AG09309 (cell line): ENCODE measurements at places on chromosomes 11 and 22.

- no peak for DNase-seq
These were observed 9.8 kb upstream of the GRK3 start for GRCh38 chr22:25554689-25555088.

GRCh38 chr11:57637626-57638004 is 12.1 kb downstream of the YPEL4 start:
- DNase-seq = no peak

DNA sequence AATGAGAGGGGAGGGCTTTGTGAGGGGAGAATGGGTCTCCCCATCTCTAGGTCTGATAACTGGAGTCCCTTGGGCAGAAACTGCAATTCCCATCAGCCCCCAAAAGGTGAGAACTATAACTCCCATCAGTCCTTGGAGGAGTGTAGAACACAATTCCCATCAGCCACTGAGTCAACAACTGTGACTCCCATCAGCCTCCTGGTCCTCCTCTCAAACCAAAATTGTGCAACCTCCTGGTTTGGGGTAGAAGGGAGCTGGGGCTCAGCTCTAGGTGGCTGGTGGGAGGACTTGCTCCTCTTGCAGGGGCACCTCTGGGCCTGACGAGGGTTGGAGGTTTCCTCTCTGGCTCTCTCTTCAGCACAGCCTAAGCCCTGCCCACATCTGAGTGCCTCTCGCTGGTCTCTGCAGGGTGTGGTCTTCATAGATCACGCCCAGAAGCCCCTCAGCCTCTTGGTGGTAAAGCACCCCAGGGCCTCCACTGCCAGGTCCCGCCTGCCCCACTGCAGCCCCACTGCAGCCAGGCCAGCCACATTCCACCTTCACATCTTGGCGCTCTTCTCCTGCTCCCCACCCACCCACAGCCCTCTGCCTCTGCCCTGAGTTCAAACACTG is 18.5 kb downstream of the SLC22A12 start:
- DNase-seq = no peak

- peak; percentile 38 for DNase-seq
These were observed 32.8 kb downstream of the PITPNB start for GRCh38 chr22:27885977-27886842.

DNA sequence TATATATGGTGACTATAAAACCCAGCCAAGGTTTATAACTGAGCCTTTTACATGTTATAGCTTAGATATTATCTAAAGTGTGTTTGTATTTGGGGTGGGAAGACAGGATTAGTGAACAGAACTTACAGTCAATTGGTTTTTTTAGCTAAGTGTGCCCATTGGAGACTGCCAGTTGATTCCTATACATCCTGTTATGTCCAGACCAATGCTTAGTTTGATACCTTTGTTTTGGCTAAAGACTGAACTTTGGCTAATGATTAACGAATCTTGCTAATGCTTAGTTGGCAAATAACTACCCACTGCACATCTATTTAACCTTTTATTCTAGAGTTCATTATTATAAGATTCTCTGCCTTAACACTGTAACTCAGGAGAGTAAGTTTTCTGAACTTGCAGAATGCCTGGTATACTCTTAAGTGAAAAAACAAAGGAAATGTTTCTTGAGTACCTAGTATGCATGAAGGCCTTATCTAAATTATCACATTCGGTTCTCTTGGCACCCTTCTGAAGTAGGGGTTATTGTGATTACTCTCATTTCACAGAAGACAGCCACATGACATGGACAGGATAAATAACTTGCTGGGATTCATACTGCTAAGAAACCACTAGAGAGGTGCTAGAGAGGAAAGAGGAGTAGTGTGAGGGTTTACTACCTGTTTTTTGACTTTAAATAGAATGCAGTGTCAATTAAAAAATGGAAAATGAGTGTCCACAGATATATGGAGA is 54.0 kb downstream of the KREMEN1 start:
- DNase-seq = no peak

- no peak for DNase-seq
These were observed 87.1 kb upstream of the TMEM45B start for GRCh38 chr11:129728581-129728980.

DNA sequence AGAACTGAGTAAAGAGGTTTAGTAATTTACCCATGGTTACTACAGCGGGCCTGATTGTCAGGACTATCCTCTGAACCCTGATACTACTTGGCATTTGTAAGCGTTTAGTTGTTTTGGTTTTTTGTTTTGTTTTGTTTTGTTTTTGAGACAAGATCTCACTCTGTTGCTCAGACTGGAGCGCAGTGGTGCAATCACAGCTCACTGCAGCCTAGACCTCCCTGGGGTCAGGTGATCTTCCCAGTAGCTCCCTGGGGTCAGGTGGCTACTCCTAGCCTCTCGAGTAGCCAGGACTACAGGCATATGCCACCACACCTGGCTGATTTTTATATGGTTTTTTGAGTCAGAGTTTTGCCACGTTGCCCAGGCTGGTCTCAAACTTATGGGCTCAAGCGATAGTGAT is 118.6 kb downstream of the WNT11 start:
- no peak for DNase-seq

- DNase-seq = no peak
These were observed 5.8 kb downstream of the PKP3 start for GRCh38 chr11:399731-400211.

GRCh38 chr11:80241766-80242165 is 800.9 kb upstream of the TENM4 start:
- DNase-seq = no peak

GRCh38 chr11:122791411-122791810 is 46.9 kb upstream of the CRTAM start:
- DNase-seq = no peak

GRCh38 chr22:29116397-29117123 is 43.7 kb downstream of the KREMEN1 start:
- no peak for DNase-seq

DNA sequence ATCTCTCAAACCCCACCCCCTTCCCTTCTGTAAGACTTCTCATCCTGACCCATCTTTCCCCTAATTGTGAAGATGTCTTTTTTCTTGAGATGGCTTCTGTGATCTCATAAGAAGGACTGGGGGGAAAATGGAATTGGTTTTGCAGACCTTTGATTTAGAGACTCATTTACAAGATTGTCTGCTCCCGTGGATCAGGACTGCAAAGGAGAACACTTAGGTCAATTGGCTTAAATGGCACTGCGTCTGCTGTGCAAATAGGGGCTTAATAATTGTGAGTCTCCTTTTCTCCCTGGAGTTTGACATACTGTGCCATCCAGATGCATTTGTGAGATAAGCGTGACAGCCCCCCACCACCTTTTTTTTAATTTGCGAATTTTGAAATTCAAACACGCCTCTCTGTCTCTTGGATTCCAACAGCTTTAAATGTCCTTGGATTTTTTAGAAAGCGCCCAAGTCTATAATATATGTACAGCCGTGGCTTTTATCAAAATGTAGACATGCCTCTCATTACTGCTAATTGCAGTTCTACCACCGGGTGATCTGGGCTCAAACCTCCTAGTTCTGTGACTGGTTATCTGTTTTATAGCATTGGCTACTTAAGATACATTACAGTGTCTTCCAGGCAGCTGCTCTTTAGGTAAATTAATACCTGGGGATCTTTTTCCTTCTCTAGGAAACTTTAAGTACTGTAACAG is 150.0 kb downstream of the DBX1 start:
- no peak for DNase-seq

DNA sequence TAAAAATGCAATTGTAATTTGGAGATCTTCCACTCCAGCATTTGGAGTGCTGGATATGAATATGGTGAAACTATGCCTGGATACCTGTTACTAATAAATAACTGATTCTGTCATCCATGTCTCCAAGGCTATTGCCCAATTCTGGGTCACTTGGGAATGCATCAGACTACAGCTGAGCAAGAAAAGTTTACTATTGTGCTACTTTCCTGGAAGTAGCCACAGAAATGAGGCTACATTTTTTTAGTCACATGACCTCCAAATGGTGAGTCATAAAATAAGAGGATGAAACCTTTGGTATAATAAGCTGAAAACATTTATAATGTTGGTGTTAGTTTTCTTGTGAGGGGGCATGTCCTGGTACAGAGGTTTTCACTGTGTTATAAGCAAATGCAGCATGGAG is 44.4 kb downstream of the DCDC1 start:
- DNase-seq = peak; percentile 2

GRCh38 chr11:117905524-117905923 is 23.7 kb downstream of the TMPRSS13 start:
- DNase-seq = no peak

- DNase-seq = no peak
These were observed 29.9 kb downstream of the MN1 start for GRCh38 chr22:27771637-27772036.

GRCh38 chr11:36295926-36296325 is at the start of gene PRR5L:
Gene PRR5L (plus strand): TSS chr11:36296288. CDS start chr11:36401122, 104,834 bp downstream.
- DNase-seq = no peak

- no peak for DNase-seq
These were observed 4.7 kb upstream of the CASP5 start for GRCh38 chr11:105027678-105028077.

GRCh38 chr11:112785149-112785548 is 176.1 kb upstream of the NCAM1 start:
- no peak for DNase-seq

- DNase-seq = no peak
These were observed 70.5 kb upstream of the FAT3 start for GRCh38 chr11:92154110-92154509.

- no peak for DNase-seq
These were observed 14.8 kb downstream of the KIAA0930 start for GRCh38 chr22:45225732-45226502.

GRCh38 chr11:115503886-115504275 is 334 bp downstream of the CADM1 start:
- DNase-seq = no peak

GRCh38 chr11:117258576-117258975 is 26.1 kb downstream of the RNF214 start:
- DNase-seq = no peak

- no peak for DNase-seq
These were observed 20.1 kb upstream of the SYTL2 start for GRCh38 chr11:85831050-85831449.

- DNase-seq = no peak
These were observed 48.4 kb upstream of the POLD3 start for GRCh38 chr11:74543991-74544390.

- DNase-seq = no peak
These were observed 64.0 kb downstream of the BRD1 start for GRCh38 chr22:49763696-49764095.

GRCh38 chr11:77040889-77041288 is 6.7 kb downstream of the B3GNT6 start:
- DNase-seq = no peak

- no peak for DNase-seq
These were observed 646 bp upstream of the PATZ1 start for GRCh38 chr22:31346733-31347250.

- no peak for DNase-seq
These were observed 7.2 kb downstream of the ARSA start for GRCh38 chr22:50620593-50621355.

DNA sequence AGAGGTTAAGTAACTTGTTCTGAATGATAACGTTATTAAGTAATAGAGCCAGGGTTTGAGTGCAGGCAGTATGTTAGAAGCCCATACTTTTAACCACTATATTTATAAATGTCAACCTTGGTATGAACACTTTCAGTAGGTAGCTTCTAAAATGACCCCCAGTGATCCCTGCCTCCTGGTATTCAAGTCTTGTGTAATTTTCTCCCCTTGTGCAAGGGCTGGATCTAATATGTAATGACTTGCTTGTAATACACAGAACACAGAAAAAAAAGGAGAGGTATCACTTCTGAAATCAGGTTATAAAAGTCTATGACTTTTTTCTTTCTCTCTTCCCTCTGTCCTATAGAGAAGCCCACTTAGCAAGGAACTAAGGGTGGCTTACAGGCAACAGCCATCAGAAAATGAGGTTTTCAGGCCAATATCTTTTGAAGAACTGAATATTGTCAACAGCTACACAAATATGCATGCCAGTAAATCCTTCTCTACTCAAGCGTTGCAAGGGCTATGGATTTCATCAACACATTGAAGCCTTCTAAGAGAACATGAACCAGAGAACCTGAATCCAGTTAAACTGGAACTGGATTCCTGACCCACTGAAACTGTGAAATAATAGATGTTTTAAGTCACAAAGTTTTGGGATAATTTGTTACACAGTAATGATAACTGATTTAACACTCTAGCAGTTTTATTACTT is 712.3 kb downstream of the METTL15 start:
- DNase-seq = no peak

GRCh38 chr11:32079553-32079952 is 11.3 kb upstream of the RCN1 start:
- no peak for DNase-seq

GRCh38 chr22:46026899-46027210 is 49.9 kb upstream of the WNT7B start:
- DNase-seq = no peak

GRCh38 chr11:82682003-82682751 is 51.5 kb downstream of the FAM181B start:
- DNase-seq = peak; percentile 57

DNA sequence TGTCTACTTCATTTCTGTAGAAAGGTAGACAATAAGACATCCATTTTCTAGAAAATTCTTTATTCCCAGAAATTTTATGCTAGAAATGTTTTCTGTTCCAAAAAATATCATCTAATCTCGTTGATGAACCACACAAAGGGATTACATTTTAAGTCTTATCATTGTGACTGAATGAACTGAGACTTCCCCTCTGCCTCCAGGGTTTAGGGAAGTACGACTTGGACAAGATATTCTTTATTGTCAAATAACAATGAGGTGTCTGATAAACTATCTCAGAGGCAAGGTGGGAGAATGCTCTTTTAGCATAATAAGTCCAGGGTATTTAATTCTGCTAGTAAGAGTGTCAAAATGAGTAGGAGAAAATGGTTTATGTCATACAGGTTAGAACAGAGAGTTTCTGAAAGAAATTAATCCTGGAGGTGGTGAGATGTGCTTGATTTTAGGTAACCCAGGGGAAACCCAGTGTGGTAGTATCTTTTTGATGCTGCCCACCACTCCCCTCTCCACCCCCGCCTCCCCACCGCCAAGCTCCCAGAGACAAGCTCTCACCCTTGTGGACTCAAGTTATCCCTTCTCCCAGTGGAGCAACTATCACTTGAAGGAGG is 100.6 kb downstream of the CD44 start:
- no peak for DNase-seq
